ENCODE measurements at places on chromosomes 16 and 17.

- no peak for DNase-seq
Observed at GRCh38 chr17:76493505-76494167, 7.6 kb downstream of the RHBDF2 start.

DNA sequence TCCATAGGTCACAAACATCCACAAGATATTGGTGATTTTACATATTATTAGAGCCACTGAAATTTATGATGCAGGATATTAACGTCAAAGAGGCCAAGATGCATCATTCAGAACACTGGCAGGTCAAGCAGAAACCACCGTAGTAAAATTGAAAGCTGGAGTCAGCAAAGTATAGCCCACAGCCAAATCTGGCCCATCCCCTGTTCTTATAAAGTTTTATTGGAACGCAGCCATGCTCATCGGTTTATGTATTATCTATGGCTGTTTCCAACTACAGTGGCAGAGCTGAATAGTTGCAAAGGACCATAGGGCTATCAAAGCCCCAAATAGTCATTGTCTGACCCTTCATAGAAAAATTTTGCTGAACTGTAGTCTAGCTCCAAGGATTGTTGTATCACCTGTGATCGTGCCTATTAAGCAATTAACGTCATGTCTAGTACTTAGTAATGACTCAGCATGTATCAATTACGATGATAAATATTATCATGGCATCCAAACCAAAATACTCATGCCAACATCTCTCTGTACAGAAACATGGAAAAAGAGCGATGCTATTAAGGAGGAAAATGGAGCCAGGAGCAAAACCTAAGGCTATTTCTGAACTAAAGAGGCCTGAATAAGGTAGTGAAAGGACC is 165.6 kb downstream of the IRX3 start:
- no peak for DNase-seq

DNA sequence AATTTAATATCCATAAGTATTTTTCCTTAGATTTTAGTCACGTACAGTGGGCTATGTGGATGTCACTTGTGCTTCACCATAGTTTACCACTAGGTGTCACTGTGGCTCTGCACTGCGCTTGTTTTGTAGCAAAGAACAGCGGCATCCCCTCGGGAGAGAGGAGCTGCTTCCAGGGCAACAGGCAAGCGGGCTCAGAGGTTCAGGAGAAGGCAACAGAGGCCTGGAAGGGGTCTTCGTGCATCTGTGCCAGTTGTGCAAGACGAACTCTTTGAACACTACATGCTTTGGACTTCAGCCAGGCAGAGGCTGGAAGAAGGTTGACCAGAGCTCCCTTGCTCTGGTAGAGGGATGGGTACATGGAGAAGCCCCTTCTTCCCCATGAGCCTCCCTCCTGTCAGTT is 20.6 kb downstream of the CYB561 start:
- peak; percentile 58 for DNase-seq

DNA sequence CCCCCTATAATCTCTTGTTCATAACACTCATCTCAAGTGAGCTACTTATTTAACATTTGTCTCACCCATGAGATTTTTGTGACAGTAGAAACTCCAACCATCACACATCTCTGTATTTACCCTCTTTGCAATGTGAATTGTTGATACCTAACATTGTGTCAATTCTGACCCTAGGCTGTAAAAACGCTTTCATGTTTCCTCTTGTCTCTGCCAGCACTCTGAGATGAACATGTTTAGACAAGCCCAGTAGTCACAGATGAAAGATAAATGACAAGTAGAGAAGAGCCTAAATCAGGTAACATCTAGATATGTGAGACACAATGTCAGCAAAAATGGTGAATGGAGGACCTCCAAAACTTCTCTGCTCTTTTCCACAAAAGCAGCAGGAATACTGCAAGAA is 1254.5 kb upstream of the GOT2 start:
- no peak for DNase-seq

GRCh38 chr16:79217375-79218011 is 383.0 kb downstream of the MAF start:
- no peak for DNase-seq

- no peak for DNase-seq
Observed at GRCh38 chr17:55186937-55187770, 77.6 kb upstream of the HLF start.

- DNase-seq, result no peak
Observed at GRCh38 chr17:61457226-61457983, 5.2 kb downstream of the TBX4 start.

DNA sequence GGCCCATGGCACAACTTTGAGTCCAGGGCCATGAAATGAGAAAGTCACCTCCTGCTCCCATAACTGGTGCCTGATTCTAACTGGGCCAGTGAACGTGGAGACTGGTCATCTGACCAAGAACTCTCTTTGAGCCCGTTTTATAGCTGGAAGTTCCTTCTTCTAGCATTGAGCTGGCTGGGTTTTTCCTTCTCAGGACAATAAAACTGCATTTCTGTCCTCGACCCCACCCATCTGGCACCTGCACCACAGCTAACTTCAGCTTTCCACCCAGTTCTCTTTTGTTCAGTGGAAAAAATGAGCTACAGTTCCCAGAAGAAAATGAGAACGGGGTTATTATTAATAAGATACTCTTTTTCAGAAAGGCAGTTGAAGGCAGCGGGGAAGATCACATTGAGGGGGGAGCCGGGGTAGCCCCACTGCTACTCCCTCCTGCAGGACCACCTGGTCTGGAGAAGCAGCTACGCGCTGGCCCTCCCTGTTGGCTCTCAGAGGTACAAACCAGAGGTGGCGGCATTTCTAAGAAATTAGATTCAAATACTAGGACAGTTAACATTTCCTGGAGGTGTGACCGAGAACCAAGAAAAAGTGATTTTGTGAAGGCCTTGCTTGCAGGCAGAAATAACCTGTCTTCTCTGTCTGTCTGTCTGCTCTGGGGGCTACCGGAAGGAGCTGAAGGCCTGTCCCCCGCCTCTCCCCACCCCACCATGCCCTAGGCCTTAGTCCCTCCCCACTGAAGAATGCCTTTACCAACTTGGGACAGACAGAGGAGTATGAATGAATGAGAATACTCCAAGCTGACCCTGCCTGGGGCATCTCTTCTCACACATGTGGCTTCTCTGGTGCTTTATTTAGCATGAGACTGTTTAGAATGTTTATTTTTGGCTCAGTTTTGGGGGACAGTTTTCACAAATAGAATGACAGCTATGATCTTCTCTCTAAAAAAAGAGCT is 123.9 kb downstream of the XYLT1 start:
- DNase-seq, result no peak

GRCh38 chr17:49687878-49688491 is 10.1 kb upstream of the SPOP start:
- no peak for DNase-seq

DNA sequence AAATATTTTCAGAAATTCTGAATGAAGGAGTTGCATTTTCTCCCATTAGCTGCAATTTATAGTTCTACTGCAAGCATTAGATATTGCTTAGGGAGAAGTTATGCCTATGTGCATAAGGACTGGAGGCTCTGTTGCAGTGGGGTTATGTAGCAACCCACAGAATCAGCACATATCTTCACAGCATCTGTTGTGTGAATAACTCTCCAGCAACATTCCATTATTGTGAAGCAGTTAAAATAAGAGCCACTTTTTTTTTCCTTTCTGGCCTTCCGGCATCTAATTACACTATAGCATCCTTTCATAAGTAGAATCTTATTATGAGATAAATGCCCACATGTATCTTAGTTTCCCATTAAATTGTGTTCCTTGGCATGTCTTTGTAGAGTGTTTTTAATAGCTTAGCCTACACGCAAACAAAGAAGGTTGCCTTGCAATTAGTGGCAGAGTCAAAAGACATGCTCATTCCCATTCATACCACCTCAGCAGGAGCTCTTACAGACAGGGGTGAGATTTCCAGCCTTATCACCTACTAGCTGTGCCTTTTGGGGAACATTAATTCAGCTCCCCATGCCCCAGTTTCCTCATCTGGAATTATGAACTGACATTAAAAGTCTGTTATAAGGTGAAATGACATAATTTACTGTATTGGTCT is 596.0 kb upstream of the GOT2 start:
- no peak for DNase-seq

GRCh38 chr17:13403982-13404946 is 197.5 kb downstream of the HS3ST3A1 start:
- DNase-seq, result no peak

DNA sequence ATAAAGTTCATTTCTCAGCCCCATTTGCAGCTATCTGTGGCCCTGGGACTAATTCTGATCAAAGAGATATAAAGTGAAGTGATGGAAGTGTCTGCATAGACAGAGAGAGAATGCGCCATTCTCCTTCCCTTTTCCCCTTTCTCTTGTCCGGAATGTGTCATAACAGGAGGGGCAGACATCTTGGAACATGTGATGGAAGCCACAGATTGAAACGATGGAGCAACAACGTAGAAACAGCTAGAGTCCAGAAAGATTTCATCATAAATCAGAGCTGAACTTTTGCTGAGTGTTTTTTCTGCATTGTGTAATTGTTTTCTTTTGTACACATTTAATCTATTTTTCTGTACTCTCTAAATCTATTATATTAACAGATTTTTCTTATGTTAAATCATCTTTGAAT is 11.3 kb downstream of the ASGR1 start:
- DNase-seq, result no peak

DNA sequence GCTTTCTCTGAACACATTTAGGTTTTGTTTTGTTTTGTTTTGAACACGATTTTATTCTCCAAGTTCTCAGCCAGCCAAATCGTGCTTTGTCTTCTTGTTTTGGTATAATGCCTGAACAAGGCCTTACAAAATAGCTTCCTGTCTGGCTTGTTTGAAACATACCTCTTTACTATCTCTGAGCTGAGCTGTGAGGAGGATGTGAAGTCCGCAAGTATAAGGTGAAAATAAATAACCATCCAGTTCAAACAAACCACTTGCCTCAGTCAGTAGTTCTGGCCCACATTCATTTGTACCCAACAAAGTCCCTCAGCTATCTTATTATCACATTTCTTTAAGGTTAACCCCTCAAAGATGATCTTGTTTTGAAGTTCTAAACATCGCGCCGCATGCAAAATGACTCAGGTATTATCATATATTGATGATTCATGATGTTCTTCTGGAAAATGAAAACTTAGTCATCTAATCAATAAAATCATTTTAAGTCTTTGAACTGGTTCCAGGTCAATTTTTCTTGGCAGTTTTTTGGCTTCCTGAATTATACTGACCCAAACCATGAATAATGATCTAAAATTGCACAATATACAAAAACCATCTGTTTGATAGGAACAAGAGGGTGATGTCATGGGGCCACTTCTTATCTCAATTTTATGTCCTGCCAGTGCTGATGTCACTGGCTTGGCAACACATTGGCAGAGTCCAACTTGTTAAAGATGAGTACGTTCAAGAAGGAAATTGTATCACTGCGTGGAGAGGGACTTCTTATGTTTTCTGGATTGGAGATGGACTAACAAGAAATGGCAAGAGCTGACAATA is 694.3 kb downstream of the KCNJ2 start:
- no peak for DNase-seq

- DNase-seq, result no peak
Observed at GRCh38 chr17:27535178-27535928, 79.1 kb downstream of the KSR1 start.

DNA sequence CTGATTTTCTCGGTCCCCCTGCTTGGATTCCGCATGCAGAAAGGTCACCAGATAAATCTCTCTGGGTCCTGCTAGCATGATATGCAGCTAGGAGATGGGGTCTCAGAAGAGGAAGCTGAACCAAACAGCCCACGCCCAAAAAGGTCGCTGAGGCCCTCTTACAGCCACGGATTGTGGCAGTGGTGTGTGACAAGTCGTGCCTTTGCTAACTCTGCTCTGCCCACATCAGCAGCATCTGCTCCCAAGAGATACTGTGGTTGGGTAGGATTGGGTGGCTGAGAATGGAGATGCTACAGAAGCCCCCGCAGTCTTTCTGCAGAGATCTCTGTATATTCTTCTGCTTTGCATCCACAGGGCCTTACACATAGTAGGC is 15.2 kb upstream of the SKAP1 start:
- DNase-seq, result no peak

GRCh38 chr17:69579961-69580677 is 165.6 kb downstream of the MAP2K6 start:
- no peak for DNase-seq

DNA sequence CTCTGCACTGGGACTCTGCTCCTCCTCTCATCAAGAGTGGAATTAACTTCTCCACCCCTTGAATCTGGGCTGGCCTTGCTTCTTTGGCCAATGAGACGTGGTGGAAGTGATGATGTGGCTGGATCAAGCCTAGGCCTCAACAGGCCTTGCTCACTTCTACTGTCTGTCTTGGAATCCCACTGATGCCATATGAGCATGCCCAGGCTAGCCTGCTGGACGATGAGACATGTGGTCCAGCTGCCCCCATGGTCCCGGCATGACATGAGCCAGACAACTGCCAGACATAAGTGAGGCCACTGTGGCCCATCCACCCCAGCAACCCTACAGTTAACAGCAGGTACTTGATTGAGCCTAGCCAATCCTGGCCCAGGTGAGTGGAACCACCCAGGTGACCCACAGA is 18.7 kb downstream of the VAC14 start:
- no peak for DNase-seq

DNA sequence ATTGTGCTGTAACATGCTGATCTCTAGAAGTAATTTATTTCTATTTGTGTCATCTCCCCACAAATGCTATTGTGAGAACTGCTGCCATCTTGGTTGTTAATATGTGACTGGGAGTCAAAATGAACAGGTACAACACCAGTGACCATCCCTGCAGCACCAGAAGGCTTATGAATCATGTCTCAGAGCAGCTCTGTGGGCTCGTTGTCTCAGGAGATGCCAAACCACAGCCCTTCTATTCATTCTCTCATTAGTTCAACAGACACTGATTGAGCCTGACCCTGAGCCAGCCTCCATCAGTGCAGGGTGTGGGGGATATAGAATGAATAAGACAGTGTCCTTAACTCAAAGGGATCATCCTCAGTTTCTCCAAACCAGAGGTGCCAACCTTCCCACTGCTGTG is 92.5 kb downstream of the UTP18 start:
- DNase-seq, result no peak

GRCh38 chr16:31694461-31694860 is 166.8 kb downstream of the AHSP start:
- no peak for DNase-seq

- DNase-seq, result no peak
Observed at GRCh38 chr16:66832190-66832589, 1.4 kb upstream of the NAE1 start.

- DNase-seq, result no peak
Observed at GRCh38 chr16:68367030-68367429, 56.2 kb downstream of the PRMT7 start.

- no peak for DNase-seq
Observed at GRCh38 chr16:66774981-66775380, 23.6 kb upstream of the DYNC1LI2 start.

- no peak for DNase-seq
Observed at GRCh38 chr16:28873543-28874201, 4.6 kb upstream of the ATP2A1 start.

DNA sequence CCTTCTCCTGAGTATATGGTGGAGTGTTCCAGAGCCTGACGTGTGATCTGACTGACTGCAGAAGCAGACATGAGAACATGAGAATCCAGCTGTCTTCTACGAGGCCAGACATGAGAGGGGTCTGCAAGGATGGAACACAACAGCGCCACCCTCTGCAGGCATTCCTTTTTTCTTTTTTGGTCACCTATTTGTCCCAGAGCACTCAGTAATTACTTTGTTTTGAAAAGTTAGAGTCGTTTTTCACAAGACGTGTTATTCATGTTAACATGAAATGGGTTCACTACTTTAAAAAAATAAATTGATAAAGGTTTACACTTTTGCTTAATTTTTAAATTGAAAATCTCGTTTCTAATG is 43.8 kb upstream of the ATP2A3 start:
- DNase-seq, result no peak

Data from pancreas (tissue), 10 donors.